HL-60 (cell line): ENCODE measurements at places on chromosomes 1 and 21.

DNA sequence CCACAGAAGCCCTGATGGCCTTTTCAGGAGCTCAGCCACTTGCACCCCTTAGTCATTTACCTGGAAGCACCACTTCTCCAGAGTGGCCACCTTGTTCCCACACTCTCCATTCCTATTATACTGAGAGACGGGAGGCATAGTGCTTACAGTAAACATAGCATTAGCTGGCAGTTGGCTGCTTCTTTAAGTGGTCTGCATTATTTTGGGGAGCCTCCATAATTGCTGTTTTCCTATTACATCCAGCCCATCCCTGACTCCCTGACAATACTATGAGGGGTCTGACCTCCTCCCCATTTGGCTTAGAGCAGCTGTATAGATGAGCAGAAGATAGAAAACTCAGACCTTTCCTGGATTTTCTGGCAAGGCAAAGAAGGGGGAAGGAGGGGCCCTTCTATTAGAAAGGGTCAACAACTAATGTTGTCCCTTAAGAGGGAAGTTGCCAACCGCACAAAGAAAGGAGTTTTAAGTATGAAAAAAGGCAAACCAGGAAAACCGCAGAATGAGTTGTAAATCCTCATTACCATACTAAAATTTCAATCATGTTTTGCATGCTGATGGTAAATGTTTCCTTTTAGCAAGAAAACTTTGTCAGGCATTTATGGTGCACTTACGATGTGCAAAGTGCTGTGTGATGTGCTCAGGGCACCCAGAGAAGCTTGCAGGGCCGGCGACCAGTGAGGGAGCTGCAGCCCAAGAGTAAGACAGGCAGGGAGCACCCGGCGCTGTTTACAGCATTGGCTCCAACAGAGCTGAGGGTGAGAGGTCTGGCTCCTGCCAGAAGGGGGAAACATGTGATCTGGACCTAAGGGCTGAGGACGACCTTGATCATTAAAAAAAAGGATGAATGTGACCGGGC lies 167.3 kb downstream of the ZZZ3 start:
- no peak for DNase-seq

- no peak for DNase-seq
These were observed 26.8 kb downstream of the HSF2BP start for GRCh38 chr21:43632373-43632905.

DNA sequence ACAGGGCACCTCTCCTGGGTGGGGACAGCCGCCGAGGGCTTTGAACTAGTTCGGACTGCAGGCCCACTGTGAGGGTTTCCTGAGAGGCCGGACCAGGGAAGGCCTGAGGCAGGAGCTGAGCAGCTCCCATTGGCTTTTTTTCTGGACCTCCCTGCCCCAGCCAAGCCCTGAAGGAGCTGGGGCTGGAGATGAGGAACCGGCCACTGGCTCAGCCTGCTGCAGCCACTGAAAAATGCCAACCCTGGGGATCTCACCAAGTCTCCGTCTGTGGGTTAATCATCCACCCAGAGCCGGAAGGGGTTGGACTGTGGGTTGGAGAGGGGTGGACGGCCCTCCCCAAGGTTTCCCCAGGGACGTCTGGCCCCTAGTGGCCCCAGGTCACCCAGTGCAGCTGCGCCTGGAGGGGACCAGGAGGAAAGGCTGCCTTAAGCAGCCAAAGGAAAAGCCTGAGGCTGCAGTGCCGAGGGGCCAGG lies 2.5 kb downstream of the VWA1 start:
- peak; percentile 63 for DNase-seq

- DNase-seq = no peak
These were observed 17.3 kb upstream of the EFNA1 start for GRCh38 chr1:155110381-155110780.

GRCh38 chr1:203508463-203509073 lies 14.6 kb downstream of the OPTC start:
- DNase-seq = no peak

DNA sequence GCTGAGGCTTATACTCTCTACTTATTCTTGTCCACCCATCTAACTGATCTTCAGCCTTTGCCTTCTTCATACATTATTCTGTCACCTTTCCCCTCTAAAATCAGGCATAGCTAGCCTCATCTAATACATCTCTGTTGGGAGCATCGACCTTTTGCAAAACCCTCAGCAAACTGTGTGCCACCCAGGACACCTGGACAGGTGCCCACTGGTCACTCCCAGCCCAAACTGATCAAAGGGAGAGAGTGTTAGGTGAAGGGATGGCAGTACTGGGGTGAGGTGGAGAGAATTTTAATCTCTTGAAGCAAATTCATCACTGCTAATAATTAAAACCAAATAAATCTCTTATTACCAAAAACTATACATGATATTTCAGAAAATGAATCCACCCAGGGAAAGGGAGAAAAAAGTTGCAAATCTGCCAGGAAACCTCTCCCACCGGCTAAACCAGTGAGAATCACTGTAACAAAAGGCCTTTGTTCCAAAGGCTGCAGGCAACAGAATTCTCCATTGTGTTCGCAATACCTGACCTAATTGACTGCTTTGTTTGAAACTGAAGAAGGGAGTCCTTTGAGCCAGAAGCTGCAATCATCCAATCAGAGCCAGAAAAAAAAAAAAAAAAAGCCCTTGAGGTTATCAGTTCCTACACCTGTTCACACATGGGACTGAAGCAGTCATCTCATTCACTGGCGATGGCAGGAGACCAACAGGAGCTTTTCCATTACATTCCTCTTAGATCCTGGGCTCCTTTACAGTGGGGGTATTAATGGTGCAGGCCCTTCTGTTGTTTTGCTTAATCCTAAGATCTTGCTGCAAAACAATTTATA lies 172.6 kb downstream of the APP start:
- no peak for DNase-seq

DNA sequence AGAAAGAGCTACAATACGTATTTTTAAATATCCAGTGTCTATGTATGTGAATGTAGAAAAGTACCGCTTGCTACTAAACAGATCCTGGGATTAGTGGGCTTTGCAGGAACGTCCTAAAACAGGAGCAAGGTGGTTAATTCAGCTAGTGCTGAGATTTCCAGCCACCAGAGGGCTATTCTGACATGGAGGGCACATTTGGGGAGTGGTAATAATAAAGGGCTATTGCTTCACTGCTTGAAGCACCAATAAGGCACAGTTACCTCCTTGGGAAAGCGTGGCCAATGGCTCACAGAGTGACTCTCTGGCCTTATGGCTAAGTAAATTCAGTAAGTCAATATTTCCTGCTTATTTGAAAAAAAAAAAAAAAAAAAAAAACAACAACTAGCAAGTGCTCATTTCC lies 152.4 kb downstream of the GABPA start:
- DNase-seq = no peak

DNA sequence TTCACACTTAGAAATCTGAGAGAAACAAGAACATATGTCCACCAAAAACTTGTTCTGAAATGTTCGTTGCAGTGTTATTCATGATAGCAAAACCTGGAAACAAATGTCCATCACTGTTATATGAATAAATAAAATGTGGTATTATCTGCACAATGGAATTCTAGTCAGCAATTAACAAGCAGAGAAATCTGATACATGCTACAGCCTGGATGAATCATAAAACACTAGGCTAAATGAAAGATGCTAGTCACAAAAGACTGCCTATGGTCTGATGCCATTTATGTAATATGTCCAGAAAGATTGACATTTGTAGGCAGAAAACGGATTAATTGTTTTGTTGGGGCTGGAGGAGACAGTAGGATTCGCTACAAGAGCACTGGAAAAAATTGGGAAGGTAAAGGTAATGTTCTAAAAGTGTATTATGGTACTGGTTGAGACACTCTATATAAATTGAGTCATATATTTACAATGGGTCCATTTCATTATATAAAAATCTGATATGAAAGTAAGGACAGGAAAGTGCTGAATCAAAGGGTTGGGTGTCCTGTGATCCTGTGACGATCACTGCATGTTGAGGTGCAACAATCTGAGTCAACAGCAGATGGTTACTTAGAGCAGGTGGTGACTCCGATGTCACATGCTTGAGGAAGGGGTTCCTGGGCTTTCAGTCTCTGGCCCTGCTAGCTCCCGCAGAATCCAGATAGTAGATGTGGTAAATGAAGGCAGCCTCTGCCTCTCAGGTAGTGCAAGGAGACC lies 102.1 kb upstream of the NBPF4 start:
- DNase-seq = no peak

GRCh38 chr1:197441999-197442414 lies 174.0 kb downstream of the CRB1 start:
- no peak for DNase-seq

DNA sequence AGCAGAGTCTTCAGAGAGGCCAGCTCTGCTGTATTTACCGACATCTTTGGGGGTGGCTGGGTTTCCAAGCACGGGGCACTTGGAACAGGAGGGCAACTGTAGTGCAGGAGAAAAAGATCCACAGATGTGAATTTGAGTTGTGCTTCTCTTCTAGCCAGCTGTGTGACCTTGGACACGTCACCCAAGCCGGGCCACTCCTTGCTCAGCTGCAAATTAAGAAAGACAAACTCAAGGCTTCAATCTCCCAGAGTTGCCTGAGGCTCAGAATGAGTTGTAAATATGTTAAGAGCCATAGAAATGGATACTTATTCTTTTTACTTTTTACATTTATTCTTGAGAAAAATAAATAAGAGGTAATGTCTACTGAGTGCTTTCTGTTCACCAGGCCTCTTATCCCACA lies 24.3 kb downstream of the GRIK3 start:
- no peak for DNase-seq
